ENCODE measurements at places on chromosomes 1 and 21.
A peak's percentile ranks its signal among the peaks of the same experiment; 100 is the strongest.

DNA sequence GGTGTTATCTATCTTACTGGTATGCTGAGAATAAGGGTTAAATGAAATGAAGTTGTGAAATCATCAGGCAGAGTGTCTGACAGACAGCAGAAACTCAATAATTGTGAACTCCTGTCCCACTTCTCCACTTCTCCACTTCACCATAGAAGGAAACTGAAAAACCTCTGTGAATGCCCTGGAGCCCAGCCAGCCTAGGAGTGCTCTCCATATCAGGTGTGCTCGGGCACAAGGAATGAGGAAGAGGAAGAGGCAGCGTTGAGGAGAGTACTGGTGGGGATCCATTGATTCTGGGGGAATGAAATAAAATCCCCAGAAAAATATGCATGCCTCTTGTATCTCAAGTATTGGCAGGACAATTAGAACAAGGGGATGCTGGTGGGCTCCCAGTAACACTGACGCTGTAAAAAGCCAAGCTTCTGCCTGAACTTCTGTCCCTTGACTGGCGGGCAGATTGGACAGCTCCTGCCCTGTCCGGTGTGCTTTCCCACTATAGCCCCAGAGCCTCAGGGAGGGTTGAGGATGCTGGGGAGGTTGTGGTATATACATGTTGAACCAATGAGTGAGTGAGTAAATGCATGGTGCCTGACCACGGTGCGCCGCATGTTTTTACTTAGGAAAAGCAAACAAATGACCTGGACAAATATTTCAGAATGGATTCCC is 47.7 kb downstream of the NMNAT2 start:
- DNase-seq, result no peak

- DNase-seq, result no peak
These were observed 59.9 kb upstream of the IPO9 start for GRCh38 chr1:201769072-201769471.

DNA sequence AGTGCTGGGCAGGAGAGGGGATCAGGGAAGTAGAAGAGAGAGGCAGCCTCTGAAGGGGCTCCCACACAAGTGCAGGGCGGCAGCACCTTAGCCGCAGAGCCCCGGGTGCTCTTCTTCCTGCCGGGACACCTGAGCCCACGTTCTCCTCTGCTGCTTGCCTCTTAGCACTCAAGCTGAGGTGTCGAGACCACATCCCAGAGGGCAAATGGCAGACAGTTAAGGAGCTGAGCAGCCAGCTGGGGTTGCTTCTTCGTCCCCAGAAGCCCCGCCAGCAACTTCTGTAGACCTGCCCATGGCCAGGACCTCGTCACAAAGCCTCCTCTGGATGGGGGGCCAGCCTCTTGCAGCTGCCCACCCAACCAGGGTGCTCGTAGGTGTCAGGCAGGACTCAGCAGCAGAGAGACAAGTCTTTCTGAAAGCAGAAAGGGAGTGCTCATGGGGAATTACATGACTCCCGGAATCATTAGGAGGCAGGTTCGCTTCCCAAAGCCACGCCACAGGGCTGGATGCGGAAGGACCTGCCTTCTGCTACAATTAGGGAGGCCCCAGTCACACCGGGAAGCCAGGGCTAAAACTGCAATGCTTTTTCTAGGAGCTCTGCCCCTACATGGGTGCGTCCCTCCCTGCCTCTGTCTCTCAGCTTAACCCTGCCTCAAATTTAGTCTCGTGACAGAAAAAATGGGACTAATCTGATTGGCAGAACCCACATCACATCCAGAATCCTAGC is 141.4 kb upstream of the RAB4A start:
- peak; percentile 34 for DNase-seq

GRCh38 chr21:35027563-35028450 is 21.3 kb downstream of the RUNX1 start:
- DNase-seq, result no peak

DNA sequence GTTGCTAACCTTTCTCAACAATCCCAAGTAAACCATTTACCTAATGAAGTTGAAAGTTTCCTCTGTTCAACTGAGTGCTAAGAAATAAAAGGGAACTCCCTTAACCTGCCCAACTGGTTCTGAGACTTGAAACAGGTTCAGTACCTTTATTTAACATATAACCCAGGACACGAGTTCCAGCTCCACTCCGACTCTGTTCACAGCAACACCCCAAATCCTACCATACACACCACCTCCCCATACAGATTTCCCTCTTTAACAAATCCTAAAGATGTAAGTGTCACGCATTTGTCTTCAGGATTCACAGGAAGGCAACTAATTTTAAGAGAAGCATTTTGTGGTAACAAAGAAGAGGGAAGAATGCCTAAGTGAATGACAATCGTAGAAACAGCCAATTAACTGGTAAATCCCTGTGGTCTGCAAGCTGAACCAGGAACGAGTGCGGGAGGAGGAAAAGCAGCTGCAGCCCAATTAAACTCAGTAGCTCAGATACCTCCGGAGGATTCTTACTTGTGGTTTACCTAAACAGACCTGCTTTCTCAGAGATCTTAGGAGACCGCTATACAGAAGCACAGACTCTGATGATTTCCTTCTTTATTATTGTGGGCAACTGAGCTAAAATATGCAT is 134.5 kb upstream of the MAGI3 start:
- no peak for DNase-seq

DNA sequence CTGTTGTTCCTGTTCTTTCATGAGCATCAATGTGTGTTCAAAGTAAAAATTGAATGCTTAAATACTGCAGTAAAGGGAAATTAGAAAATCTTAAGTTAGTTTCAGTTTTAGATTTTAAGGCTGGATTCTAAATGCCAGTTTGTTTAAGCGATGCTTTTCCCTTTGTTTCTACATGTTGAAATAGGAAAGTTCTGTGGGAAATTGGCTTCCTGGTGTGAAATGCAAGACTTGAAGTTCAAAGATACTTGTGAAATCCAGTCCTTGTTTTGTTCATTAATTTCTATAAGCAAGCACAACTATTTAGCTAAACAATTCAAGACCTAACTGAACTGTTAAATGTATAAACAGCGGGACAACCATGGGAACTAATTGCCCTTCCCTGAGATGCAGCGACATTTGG is 149.1 kb downstream of the LYPLAL1 start:
- no peak for DNase-seq

- no peak for DNase-seq
These were observed 67.7 kb downstream of the FCRL5 start for GRCh38 chr1:157484573-157484972.

DNA sequence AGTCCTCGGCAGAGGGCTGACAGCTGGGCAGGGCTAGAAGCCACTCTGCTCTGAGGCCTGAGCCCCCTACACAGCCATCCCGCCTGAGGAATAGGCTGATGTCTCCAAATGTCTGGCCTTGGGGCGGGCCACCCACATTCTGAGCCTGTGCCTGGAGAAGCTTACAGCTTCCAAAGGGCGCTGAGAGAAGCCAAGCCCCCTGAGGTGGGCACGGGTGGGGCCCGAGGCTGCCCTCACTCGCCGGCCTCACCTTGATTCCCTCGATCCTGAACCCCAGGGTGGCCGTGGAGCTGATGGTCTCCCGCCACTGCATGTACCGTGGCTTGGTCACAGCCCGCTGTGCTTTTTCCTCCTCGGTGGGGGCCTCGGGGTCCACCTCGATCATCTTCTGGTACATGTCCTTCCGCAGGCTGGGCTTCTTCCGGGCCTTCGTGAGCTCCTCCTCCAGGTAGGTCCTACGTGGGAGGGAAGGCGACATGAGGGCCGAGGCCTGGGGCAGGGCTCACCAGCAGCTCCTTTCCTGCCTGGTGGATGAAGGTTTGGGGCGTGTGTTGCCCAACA is 93.2 kb downstream of the STUM start:
- no peak for DNase-seq

DNA sequence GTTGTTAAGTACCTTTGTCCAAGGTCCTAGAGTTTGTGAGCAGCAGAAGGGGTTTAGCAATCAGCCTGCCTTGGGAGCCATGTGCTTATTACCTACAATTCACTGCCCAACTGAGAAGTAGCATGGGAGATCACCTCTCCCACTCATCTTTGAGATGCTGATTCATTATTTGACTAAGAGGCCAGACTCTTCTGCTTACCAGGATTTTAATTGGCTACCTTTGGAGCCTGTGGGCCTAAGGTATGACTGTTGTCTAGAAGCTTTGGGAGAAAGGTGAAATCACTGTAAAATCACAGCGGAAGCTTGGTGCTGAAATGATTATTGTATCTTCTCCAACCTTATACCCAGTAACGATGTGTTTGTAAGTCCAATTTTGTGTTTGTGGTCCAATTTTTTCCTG is 213.4 kb downstream of the ST6GALNAC3 start:
- DNase-seq, result no peak

GRCh38 chr1:61784726-61785125 is 42.4 kb downstream of the PATJ start:
- DNase-seq, result no peak

DNA sequence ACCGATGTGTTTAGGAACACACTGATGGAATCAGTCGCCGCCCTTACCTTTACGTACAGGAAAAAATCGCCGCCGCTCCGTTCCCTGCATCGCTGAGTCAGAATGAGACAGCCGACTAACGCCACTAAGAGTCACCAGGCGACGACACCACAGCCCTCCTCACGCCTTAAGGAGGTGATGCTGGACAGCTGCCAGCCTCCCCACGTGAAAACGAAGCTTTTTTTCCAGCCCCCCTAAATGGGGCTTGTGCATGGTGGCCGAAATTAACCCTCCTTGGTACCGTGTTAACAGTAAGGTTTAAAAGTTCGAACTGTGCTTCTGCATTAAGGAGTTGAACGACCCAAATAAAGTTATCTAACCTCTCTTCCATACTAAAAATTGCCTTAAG is 511 bp downstream of the DNTTIP2 start:
- DNase-seq, result peak; percentile 73

DNA sequence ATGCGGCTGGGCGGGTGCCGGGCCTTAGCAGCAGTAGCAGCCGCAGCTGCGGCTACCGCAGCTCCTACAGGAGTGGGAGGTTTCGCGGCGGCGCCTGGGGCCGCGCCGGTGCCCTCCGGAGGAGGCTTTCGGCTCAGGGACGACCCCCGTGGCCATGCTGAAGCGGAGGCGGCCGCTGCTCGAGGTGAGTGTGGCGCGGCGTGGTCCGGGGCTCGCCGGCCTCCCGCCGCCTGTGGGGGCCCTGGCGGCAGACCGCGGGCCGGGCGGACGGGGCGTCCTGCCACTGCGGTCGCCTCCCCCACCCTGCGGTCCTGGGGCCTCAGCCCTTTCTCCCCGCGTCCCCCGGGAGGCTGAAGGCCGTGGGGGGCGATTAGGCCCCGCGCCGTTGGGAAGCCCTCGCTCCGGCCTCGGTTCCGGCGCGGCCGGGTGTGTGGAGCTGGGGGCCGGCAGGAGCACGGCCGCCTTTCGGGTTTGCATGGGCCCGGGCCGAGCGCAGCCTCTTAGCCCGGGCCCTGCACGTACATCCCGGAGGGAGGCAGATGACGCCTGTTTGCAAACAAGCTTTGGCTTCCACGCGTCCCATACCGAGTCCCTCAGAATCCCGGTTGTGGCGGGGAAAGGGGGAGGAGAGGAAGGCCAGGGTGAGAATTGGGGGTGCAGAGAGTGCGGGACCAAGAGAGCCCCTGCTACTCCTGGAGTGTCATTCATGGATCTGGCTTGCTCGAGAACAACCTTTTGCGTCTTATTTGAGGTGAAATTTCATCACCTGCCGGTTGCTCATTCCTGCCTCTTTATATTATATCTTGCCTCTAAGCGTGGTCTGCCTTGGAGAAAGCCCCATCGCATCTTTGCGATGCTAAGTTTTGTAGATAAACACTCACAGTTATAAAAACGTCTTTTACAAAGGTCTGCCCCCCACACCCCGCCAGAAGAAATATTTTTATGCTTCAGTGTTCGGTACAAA is 613 bp downstream of the ZFYVE9 start:
- DNase-seq, result no peak

GRCh38 chr1:85616364-85616705 is 35.8 kb downstream of the CCN1 start:
- DNase-seq, result no peak

- no peak for DNase-seq
These were observed 129.7 kb upstream of the UBE2U start for GRCh38 chr1:64073705-64074104.

DNA sequence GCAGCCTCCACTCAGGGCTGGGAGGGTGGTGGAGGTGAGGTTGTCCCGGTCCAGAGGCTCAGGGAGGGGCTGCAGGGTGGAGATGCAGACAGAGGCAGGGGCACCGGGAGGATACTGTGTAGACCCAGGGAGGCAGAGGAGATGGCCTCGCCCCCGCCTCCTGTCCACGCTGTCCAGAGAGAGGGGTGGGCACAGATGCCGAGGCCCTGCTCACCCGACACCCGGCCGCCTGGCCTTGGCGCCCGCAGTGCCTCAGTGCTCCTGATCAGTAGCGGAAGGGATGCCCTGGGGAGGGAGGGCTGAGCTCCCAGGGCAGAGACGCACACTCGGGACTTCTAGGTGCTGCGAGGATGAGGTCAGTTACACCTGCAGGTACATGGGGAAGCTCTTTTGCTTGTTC is 102.7 kb upstream of the TTC34 start:
- no peak for DNase-seq

DNA sequence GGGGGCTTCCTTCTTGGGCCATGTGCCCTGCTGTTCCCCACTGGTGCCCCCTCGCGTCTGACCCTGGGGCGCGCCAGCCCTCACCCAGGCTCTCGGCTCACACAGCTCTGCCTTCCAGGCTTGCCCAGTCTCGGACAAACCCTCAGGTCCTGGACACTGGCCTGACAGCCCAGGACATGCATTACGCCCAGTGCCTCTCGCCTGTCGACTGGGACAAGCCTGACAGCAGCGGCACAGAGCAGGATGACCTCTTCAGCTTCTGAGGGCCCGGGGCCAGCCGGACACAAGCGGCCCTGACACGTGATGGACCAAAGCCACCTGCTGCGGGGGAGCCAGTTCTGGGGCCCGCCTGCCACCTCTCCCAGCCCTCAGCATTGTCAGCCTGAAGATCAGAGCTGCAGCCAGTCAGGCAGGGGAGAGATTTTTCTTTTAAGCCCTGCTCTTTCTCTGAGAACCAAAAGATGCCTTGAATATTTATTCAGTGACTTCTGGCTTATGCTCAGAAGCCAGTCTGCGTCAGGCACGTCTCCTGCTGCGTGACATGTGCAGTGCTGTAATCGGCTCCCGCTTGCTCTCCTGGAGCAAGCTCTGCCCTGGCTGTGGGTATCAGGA is 23.4 kb downstream of the LDLRAP1 start:
- peak; percentile 30 for DNase-seq

GRCh38 chr1:47921935-47922415 is 75.2 kb downstream of the TRABD2B start:
- DNase-seq, result no peak

DNA sequence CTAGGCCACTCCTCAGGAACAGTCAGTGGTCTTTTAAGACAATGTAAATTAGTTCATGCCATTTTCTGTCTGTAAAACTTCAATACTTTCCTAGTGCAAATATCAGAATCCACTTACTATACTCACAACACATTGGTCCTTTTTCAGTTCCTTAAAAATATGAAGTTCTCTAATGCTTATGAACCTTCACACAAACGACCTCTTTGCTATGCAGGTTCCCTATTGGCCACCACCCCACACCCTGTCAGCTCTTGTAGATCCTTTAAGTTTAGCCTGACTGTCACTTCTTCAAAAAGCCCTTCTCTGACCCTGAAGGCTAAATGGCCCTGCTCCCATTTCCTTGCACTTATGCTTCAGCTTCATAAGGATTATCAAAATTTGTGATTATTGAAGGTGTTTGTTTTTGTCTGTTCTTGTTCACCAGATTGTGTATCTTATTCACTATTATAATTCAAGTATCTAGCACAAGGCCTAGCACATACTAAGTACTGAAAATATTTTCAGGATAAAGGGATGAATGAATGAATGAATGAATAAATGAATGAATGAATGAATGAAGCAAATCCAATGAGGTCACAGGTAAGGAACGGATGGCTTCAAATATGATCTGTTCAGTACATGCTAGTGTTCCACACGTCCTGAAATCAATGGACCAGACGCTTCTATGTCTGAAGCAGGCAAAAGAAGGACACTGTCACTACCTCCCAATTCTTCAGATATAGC is 373.9 kb downstream of the VAV3 start:
- peak; percentile 18 for DNase-seq

GRCh38 chr21:26850116-26850643 is 5.0 kb upstream of the ADAMTS1 start:
- DNase-seq, result no peak
